Smooth muscle cell of trachea (primary cell): ENCODE measurements at places on chromosomes 11 and 22. TPM values are rescaled to one million over a fixed set of nuclear protein-coding genes. Genes with fewer than 3 reads are reported as not detected.

Gene CNGA4
- total RNA-seq, result 0.33 TPM in 1 of 2 replicates, not detected in the other

Gene DDTL
- 1.6 and 2.0 TPM in 2 replicates for total RNA-seq

Gene SCO2
- total RNA-seq, result 4.1 and 4.6 TPM in 2 replicates

Gene VPS37C
- total RNA-seq, result 10.0 and 13.1 TPM in 2 replicates

Gene C11orf86
- not detected in 2 replicates for total RNA-seq

Gene SHISAL1
- 1.2 and 9.6 TPM in 2 replicates for total RNA-seq

Gene FGF4
- not detected in 2 replicates for total RNA-seq

Gene APLNR
- total RNA-seq, result 0.17 TPM in 1 of 2 replicates, not detected in the other

Gene RNF121
- total RNA-seq, result 38.7 and 42.0 TPM in 2 replicates

Gene OR51E1
- not detected in 2 replicates for total RNA-seq

Gene ZDHHC5
- total RNA-seq, result 26.9 and 42.0 TPM in 2 replicates

Gene OR10A2
- not detected in 2 replicates for total RNA-seq

Gene FGF19
- not detected in 2 replicates for total RNA-seq

Gene FOLR3
- total RNA-seq, result 1.3 and 1.8 TPM in 2 replicates

Gene ALX4
- total RNA-seq, result 0.58 and 2.0 TPM in 2 replicates

Gene POU2AF2
- total RNA-seq, result not detected in 2 replicates

Gene LMNTD2
- 0.29 and 0.33 TPM in 2 replicates for total RNA-seq

Gene SAMM50
- total RNA-seq, result 58.1 and 67.6 TPM in 2 replicates

Gene PLAAT4
- 13.2 and 23.2 TPM in 2 replicates for total RNA-seq

Gene DDX6
- 131 and 157 TPM in 2 replicates for total RNA-seq

Gene E2F8
- total RNA-seq, result under 0.01 and 1.0 TPM in 2 replicates

Gene IRF7
- 7.7 and 11.9 TPM in 2 replicates for total RNA-seq

Gene TMEM223
- total RNA-seq, result 14.7 and 19.0 TPM in 2 replicates

Gene GPR137
- 11.8 and 21.2 TPM in 2 replicates for total RNA-seq
